ENCODE measurements at places on chromosomes 4 and X.

DNA sequence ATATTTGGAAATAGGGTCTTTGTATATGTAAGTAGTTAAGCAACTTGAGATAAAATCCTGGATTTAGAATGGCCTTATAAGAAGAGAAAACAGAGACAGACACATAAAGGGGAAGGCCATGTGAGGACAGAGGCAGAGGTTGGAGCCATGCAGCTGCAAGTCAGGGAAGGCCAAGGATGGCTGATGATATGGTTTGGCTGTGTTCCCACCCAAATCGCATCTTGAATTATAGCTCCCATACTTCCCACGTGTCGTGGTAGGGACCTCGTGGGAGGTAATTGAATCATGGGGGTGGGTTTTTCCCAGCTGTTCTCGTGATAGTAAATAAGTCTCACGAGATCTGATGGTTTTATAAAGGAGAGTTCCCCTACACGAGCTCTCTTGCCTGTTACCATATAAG lies 76.3 kb downstream of the STK32B start:
- DNase-seq, result no peak

GRCh38 chrX:132271311-132271778 lies 52.1 kb upstream of the RAP2C start:
- no peak for DNase-seq

- no peak for DNase-seq
Observed at GRCh38 chrX:103155201-103155600, 59.7 kb upstream of the BEX4 start.

- DNase-seq, result no peak
Observed at GRCh38 chr4:87532907-87533306, 3.7 kb upstream of the SPARCL1 start.

- no peak for DNase-seq
Observed at GRCh38 chr4:2871466-2871865, 27.8 kb downstream of the ADD1 start.

DNA sequence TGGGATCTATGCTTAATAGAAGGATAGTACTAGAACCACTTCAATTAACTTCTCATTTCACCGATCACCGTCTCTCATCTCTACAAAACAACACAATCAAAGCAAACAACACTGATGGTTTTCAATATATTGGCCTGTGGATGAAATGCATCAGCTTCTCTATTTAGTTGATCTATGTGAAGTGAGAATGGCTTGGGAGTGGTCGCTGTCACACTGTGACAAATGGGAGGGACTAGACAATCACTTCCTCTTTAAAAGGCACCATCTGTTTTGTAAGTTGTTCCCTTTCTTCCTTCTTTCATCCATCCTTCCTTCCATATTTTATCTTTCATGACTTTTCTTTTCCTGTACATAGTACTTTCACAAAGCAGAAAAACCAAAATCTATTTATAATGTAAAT lies 23.9 kb upstream of the NWD2 start:
- DNase-seq, result no peak

DNA sequence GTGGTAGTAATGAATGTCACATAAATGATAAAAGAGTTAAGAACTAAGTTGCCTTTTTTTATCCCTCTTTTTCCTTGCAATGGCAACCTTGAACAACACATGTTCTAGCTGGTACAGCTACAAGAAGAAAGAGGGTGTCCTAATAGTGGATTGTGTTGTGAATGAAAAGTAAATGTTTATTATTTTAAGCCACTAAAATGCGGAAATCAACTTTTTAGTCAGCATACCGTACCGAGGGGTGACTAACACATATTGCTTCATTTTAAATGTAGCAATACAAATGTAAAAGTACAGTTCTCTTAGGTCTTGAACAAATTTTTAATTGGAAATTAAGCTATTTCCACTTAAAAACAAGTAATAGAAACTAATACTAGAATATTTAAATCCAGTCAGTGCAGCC lies 17.7 kb upstream of the AP1AR start:
- DNase-seq, result no peak

Measured in activated CD4-positive, alpha-beta T cell treated with anti-CD3 and anti-CD28 coated beads for 4 hours (primary cell).